ENCODE measurements at places on chromosomes 11 and 22. TPM values are rescaled to one million over a fixed set of nuclear protein-coding genes. Genes with fewer than 3 reads are reported as not detected.

The SLC22A9 gene
- total RNA-seq = not detected

The SOX6 gene
- 8.3 TPM for total RNA-seq

The SEC14L6 gene
- total RNA-seq = 2.4 TPM

- no peak for DNase-seq
Measured at GRCh38 chr11:111387363-111387762, 8.3 kb upstream of the POU2AF1 start.

- no peak for DNase-seq
Measured at GRCh38 chr11:63713766-63714165, 32.5 kb downstream of the RTN3 start.
